ENCODE measurements at places on chromosomes 5 and 9.

- no peak for DNase-seq
These were observed 190.5 kb downstream of the PIK3R1 start for GRCh38 chr5:68405784-68406743.

DNA sequence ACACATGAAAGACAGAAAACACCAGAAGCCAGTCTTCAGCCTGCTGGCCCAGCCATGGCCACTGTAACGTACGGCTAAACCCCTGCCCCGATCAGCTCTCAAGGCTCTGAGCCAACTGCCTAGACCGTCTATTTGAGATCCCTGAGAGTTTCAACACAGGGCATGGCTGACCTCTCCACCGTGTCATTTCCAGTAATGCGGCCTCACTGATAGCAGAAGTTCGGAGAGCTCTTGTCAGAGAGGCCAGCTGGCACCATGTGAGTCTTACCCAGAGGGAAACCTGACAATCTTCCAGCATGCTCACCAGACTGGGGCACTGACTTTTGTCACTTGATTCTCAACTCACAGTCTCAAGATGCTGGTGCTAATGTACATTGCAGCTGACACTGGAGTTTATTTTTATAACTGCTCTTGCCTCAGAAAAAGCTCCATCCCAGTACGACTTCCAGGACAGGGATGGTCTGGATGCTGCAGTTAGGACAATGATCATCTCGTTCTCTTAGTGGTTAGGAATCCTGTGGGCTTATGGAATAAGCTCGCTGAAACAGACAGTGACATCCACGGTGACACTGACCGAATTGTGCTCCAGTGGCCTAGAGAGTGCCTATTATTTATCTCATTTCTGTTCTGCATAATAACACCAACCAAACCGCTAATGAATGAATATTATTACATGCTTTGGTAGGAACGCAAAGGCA lies 372.7 kb downstream of the ICE1 start:
- DNase-seq = no peak

DNA sequence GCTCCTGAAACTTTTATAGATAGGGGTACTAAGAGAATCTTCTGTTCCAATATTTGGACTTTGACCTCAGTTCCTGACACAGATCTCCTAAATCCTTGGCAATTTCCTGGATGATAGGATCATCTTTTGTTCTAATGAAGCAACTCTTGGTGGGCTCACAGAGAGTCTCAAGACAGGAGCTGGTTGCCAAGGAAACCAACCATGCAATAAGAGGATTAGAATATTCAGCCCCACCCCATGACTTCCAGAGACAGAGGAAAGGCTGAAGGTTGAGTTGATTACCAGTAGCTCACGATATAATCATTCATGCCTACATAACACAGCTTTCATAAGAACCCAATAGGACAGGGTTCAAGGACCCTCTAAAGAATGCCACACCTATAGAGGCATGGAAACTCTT lies 2050.2 kb upstream of the CDH6 start:
- DNase-seq = no peak

DNA sequence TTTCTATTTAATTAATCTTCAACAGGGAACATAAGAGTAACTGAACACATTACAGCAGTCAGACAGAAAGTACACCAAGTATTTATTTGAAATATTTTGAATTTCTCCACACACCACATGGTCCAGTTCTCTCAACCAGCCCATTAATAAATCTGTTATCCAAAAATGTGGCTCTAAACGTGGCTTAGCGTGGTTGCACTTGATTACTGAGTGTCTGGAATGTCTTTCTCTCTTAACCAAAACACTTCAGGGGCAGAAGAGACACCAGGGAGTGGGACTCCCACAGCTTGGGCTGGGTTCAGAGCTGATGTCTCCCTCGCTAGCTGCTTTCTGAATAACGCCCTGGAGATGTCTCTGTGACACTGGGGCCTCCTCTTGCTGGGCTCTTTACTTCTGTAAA lies 52.6 kb upstream of the FANCC start:
- DNase-seq = no peak

DNA sequence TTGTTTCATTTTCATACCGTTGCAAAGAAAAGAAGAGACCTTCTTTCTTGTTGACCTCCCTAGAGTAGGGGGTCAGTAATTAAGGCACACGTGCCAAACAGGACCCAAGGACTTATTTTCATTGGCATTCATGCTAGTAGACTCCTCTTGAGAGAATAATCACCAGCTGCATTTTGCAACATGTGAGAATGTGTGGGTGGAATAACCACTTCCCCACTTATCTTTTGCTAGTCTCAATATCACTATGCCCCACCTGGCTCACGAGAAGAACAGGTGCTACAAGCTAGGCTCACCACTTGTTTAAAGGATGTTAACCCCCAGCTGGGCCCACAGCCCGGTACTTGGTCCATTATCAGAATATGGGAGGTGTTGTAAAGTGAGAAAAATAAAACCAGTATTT lies 460.7 kb upstream of the MEF2C start:
- DNase-seq = no peak

GRCh38 chr5:82512025-82512424 lies 233.9 kb upstream of the RPS23 start:
- DNase-seq = no peak

DNA sequence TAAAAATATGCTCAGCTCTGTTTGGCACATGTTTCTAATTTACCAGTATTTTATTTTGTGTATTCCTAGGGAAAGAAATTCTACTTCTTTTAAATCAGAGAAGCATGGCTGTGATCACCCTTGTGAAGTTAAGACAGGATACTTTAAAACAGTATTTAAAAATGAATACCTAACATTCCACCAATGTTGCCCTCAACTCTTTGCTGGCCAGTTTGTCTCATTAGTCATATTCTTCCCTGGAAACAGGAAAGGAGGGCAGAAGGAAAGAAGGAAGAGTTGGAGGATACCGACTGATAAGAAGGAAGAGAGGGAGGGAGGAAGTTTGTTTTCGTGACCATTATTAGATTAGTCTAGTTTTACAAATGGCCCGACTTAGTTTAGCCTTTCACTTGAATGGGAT lies 137.4 kb downstream of the PLK2 start:
- no peak for DNase-seq

- DNase-seq = no peak
These were observed 34.2 kb downstream of the THBS4 start for GRCh38 chr5:80069251-80069800.

DNA sequence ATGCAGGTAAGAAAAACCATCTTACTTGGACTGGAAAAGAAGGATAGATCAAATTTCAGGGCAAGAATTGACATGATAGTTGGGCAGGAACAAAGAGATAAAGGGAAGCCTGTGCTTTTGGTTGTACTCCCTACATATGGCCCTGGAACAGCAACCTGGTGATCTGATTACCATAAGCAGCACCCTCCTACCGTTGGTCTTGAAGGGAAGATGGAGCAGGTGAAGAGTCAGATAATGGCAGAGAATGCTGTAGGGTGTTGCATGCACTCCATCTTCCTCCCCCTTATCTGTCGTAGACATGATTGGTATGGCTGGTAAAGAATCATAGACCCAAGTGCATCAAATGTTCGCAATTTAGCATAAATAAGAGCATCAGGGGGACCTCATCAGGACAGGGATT lies 4.7 kb downstream of the IRGM start:
- DNase-seq = no peak

DNA sequence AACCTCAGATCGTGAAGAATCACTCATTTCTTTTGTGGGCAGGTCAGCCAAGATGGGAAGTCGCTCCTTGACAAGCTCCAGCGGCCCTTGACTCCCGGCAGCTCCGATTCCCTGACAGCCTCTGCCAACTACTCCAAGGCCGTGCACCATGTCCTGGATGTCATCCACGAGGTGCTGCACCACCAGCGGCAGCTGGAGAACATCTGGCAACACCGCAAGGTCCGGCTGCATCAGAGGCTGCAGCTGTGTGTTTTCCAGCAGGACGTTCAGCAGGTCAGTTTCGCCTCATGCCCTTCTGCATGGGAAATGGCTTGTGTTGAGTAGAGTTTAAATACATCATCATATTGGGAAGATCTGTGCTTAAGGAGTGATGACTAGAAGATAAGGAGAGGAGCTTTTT lies 173.3 kb downstream of the TRIO start:
- no peak for DNase-seq

GRCh38 chr5:172624996-172625964 lies 15.8 kb upstream of the NEURL1B start:
- DNase-seq = no peak

- DNase-seq = no peak
These were observed 43.3 kb upstream of the IRX4 start for GRCh38 chr5:1926071-1926440.

- DNase-seq = no peak
These were observed 775 bp upstream of the LHX2 start for GRCh38 chr9:124010665-124011321.

GRCh38 chr5:78424665-78425064 lies 64.2 kb downstream of the SCAMP1 start:
- DNase-seq = no peak

DNA sequence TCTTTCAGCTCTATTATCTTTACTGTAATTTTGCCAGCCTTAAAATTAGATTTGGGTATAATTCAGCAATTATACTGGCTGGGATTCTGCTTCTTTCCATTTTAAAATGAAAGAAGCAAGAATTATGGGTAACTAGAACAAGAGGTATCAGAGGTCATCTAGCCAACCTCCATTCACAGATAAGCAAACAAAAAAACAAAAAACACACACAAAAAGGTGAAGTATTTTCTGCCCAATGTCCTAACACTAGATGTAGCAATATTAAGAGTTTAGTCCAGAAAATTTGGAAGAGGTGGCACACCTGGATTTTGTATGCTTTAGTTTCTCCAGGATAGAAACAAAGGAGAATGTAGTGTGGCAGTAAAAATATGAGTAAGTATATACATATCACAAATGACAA lies 68.1 kb upstream of the ANXA1 start:
- DNase-seq = no peak

DNA sequence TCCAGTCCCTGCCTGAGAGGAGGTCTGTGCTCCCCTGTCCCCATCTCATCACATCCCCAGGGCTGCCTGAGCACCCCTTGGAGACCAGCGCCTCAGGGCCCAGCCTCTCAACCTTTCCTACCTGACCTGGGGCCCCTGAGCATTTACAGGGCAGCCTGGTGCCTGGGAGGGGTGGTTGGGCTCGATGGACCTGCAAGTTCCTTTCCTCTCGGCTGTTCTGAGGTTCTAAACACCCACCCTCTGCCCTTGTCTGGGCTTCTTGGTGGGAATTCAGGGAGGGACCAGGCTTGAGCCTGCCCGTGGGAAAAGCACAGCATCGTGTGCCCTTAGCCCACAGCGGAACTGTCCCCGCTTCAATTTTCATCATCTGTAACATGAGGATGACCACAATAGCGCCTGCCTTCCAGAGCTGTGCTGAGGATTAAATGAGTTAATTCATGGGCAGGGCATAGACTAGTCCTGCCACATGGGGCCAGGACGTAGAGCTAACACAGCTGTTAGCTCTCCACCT lies 91.0 kb upstream of the SH3PXD2B start:
- no peak for DNase-seq

DNA sequence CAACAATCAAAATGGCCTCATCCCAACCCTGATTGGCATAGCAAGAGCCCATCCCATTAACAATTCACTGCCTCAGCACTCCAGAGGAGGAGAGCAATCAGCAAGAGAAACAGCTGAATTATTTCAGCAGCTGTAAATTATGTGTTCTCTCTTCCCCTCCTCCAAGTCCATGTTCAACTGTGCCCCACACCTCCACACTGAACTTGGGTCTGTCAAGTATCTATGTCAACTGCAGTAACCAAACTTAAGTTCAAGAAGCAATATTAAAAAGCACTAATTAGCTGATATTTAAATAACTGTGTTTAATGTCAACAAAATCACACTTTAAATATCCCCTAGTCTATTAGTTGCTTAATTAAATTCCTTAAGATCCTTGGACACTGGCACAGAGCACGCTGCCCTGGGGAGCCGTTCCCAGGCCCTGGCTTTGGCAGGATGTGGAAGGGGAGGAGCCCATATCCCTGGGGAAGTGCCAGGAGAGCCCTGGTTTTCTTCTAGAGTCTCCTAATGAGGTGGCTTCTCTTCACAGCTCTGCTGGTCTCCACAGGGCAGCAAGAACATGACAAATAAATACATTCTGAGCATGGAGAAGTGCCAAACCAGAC lies 50.6 kb downstream of the SIL1 start:
- DNase-seq = no peak

- DNase-seq = no peak
These were observed 19.2 kb downstream of the NOTCH1 start for GRCh38 chr9:136526625-136527066.

- no peak for DNase-seq
These were observed 23.6 kb downstream of the PRRC2B start for GRCh38 chr9:131417264-131418142.

DNA sequence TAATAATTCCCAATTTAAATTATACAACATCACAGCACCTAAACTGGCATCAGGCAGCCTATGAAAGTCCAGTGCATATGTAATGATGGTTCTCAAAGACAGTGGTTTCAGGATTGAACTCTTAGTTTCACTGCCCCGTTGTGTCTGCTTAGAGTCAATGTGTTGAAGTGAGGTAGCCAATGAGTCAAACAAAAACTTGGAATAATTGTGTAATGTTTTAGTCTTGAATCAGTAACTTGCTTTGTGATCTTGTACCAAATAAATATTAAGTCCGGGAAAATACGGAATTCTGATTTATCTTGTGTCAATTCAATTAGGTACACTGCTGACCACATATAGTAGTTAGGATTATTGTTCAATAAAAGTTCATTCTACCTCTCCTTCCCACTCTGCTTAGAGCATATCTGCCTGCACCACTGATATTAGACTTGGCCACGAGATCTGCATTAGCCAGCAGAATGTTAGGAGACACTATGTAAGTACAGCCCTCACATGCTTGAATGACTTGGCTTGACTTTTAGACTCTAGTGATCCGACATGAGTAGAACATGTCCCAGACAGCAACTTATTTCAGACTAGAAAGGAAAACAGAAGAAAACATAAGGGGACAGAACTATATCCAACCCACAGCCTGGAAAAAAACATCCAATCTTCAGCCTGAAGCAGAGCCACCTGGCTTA lies 441.5 kb upstream of the PTGER4 start:
- DNase-seq = no peak

DNA sequence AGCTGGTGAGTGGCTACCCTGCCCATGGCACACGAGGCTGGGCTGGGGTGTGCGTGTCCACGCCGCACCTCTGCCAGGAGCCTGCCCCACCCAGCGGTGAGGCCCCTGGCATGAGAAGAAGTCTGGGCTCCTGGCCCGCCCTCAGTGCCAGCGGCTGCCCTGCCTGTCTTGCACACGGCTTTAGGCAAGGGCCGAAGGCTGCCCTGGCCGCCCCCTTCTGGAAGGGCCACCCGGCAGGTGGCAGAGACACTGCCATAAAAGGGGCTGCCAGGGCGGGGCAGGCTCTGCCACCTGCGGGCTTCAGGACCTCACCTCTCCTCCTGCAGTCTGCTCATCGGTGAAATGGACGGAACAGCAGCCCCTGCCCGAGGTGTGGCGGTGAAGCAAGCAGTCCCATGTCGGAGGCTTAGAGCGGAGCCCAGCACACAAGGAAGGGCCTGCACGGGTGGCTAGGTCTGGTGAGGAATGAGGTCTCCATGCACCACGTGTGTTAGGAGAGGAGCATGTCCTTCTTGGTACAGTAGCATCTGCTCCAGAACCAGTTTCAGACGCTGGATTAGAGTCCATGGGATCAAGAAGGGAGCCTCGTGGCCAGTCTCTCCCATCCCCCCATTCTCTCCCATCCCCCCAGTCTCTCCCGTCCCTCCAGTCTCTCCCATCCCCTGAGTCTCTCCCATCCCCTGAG lies 34.8 kb upstream of the TMEM250 start:
- DNase-seq = no peak

All from tibial nerve (tissue), 4 donors.